ENCODE measurements at places on chromosomes 12 and 14.

DNA sequence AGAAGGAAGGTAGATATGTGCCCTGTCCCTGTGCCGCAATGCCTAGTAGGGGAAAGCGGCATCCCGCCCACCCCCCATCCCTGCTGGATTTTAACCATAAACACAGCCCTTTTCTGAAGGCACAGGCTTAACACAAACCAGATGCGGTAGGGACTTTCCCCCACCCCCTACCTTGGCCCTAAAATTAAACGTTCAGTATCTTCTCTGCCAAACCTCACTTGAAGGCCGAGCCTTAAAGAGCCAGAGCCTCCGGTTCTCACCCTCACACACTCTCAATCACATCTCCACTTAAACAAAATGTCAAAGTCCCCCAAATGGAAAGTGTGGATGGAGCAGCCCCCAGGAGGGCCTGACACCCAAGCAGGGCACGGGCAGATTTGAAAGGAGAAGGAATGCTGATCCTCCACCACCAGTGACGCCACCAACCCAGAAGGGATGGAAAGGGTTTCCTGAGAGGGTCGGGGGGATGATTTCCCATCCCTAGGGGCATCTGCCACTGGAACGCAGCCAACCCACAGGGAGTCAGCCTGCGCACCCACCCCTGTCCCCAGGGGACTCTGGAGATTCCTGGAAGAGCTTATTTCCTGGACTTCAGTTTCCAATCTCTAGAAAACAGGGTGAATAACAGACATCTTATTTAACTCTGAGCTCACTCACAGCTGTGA is 26.4 kb downstream of the ACTN1 start:
- no peak for DNase-seq

- DNase-seq, result no peak
Measured at GRCh38 chr12:62128175-62128975, 131.8 kb upstream of the USP15 start.

DNA sequence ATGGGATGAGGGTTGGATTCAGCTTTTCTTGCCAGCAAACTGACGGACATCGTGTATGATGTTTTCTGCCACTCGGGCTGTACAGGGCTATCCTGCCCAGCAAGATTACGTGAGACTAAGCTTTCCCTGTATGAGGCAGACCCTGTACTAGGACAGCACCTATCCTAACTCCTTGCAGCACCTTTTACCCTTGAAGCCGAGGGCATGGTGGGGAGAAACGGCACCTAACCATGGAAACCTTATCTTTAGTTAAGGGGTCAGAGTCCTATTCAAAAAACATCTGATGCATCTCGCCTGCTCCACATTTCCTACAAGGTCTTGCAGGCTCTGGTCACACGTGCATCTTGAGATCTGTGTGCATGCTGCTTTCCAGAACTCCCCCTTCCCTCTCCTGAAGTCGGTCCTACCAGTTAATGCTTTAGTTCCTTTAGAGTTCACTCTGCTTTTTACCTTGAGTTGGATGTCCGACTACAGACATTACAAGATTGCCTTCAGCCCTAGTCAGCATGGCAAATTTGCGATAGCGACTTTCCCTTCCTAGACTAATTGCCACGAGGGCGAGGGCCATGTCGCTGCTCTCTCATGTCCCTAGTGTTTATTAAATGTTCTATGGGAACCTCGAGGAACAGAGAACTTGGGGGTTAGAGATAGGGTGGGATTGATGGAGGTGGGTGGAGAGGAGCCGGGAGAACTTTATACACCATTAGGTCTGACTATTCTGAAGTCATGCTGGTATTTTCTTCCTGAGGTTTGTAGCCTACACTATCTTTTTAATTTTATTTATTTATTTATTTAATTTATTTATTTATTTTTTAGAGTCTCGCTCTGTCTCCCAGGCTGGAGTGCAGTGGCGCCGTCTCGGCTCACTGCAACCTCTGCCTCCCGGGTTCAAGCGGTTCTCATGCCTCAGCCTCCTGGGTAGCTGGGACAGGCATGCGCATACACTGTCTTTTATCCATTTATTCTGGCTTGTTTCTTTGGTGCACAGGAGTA is 6.6 kb downstream of the RAN start:
- DNase-seq, result no peak

DNA sequence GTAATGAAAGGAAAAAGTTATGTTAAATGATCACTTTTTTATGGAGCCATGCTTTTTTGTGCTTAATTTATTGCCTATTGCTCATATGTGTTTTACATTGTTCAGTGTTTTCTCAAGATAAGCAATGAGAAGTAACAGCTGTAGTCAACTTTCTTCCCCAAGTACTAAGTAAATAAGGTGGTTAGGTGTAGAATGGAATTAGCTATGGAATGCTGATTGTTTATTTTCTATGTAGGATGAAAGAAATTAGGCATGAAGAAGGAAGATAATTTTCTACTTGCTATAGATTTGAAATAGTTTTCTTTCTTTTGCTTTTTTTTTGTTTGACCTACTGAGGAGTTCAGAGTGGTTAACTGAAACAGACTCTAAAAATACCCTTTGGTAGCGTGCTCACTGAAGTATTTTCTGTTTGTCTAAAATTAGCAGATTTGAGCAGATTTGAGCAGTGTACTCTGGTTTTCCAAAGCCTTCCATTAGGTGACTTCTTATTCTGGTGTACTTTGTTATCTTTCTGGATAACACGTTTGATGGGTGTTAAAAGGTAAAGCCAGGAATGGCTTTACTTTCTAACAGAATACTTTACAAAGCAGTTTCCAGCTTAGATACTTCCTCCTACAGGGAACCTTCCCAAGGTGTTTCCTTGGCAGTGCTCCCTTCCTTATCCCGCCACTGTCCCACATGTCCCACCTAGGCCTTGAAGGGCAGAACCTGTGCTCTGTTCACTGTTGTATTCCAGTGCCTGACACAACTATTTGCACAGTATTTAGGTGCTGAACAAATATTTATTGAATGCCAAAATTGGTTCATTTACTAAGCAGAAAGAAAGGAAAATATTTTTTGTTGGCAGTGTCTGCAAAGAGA is 56.0 kb downstream of the RASSF3 start:
- DNase-seq, result no peak

GRCh38 chr12:97559267-97559666 is 96.7 kb downstream of the RMST start:
- no peak for DNase-seq

GRCh38 chr12:124410354-124411175 is 115.7 kb downstream of the RFLNA start:
- DNase-seq, result no peak

- no peak for DNase-seq
Measured at GRCh38 chr12:76552343-76552938, 7.1 kb downstream of the OSBPL8 start.

- no peak for DNase-seq
Measured at GRCh38 chr12:102478405-102479098, 1.8 kb downstream of the IGF1 start.

- DNase-seq, result no peak
Measured at GRCh38 chr12:123078531-123079155, 72.2 kb downstream of the PITPNM2 start.

- no peak for DNase-seq
Measured at GRCh38 chr12:58592475-58593207, 327.7 kb downstream of the LRIG3 start.

DNA sequence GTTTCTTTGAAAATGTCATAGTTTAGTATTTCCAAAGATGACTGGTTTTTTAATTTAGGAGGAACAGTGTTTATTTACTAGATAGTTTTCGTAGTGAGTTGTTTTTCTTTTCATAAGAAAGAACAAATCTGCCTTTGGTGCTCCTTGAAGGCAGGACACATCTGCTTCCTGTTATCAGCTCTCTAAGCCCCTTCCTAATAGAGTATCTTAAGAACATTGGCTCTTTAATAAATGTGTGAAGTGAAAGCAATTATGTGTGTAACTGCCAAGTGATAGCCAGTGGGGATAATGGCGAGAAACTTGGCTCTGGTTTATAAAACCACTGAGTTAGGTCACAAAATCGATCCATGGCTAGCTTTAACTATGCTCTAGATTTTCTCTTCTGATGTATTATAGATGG is 23.5 kb upstream of the PPFIBP1 start:
- no peak for DNase-seq

- DNase-seq, result no peak
Measured at GRCh38 chr12:126191031-126191891, 1126.0 kb downstream of the AACS start.

- DNase-seq, result no peak
Measured at GRCh38 chr14:87767567-87767901, 225.4 kb downstream of the GALC start.

DNA sequence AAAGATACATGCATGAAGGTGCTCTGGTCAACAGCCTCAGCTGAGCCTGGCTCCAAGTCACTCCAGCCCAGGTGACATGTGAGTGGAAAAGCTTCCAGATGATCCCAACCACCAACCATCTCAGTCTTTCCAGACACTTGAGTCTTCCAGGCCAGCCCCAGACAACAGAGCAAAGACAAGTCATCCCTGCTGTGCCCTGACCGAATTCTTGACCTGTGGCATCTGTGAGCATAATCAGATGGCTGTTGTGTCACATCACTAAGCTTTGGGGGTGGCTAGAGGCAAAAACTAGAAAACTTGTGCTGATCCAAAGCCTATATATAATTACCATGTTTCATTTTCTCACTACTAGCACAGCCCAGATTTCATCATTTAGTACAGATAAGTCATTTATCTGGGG is 50.8 kb upstream of the ISM2 start:
- no peak for DNase-seq

GRCh38 chr14:69300601-69301221 is 40.8 kb downstream of the GALNT16 start:
- no peak for DNase-seq

- DNase-seq, result no peak
Measured at GRCh38 chr12:130796985-130797686, 41.9 kb downstream of the STX2 start.

Data from thoracic aorta (tissue), 2 donors.